ENCODE measurements at places on chromosomes 16 and 17.

DNA sequence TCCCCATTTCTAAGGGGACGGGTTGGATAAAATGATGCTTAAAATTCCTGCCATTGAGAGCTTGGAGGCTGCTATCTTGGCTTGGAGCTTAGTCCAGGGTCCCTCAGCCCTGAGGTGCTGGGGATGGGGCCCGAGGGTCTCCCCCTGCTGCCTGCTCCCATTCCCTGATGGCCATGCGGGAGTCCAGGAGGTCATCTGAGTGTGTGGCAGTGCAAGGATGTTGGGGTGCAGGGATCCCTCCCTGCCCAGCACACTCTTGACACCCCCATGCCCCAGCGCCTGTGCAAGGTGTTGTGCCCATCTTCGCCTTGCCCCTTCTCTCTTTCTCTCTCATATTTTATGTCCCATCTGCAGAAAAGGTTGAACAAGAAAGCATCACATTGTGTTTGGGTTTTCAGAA lies 90.4 kb downstream of the IRF8 start:
- no peak for DNase-seq

- no peak for DNase-seq
Observed at GRCh38 chr17:82461827-82462524, 3.4 kb downstream of the NARF start.

- no peak for DNase-seq
Observed at GRCh38 chr16:52078716-52079655, 468.0 kb downstream of the TOX3 start.

DNA sequence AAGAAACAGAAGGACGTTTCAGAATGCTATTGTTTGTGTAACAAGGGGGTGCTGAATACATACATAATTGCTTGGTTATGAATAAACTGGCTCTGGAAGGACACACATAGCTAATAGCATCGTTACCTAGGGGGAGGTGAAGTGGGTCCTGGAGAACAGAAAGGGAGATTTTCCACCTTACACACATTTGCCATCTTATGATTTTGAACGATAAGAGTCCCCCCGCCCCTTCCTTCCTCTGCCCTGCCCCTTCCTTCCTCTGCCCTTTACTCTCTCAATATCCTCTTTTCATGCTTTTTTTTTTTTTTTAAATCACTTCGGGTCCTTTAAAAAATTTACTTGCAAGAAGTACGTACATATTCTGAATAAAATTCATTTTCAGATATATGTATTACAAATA lies 902 bp upstream of the DHRS7B start:
- no peak for DNase-seq

GRCh38 chr16:20880867-20881502 lies 19.2 kb downstream of the DCUN1D3 start:
- DNase-seq: no peak

DNA sequence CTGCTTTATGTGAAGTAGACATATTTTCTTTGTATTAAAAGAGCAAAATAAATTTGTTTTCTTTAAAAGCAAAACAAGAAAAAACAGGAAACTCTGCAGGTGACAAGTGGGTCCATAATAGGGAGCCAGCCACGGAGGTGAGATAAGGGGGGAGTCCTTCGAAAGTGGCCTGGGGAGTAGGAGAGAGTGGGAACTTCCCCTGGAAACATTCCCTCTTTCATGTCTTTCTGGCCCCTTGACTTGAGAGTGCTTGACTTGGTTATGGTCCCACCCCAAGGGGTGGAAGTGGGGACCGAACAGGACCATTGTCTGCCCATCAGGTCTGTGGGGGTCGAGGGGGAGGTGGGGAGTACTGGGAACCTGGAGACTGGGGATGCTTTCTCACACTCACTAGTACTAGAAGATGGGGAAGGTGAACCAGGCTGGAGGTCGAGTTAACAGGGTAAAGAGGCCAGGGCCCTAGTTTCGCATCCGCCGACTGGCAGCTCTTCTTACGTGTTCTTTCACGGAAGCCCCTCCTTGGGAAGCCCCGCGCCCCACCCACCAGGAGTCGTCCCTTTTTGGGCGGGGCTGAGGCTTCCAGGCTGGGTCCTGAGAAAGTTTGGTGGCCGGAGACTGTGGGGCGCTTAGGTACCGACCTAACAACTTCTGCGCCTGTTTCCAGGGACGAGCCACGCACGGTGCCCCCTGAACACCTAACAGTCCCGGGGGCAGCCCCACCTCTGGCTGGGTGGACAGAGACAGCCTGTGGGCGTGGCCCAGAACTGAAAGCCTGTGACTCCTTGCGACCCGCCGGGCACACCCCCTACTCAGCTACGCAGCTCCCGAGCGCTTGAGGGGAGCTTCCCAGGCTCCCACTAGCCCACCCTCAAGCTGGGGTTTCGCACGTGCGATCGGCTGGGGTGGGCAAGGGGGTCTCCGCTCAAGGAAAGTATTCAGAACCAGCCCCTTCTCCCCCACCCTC lies 790 bp downstream of the TRADD start:
- peak; percentile 84 for DNase-seq

- DNase-seq: peak; percentile 70
Observed at GRCh38 chr16:89365044-89365467, 125.3 kb downstream of the ANKRD11 start.

DNA sequence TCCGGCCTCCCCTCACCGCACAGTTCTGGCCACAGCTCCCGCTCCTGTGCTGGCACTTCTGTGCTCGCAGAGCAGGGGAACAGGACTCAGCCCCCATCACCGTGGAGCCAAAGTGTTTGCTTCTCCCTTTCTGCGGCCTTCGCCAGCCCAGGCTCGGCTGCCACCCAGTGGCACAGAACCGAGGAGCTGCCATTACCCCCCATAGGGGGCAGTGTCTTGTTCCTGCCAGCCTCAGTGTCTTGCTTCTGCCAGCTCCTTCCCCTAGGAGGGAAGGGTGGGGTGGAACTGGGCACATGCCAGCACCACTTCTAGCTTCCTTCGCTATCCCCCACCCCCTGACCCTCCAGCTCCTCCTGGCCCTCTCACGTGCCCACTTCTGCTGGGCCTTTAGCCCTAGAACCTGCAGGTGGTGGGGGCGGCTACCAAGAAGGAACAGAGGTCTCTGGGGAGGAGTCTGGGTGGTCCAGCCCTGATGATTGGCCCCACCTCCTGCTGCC lies 645 bp upstream of the ELMO3 start:
- peak; percentile 56 for DNase-seq

- peak; percentile 42 for DNase-seq
Observed at GRCh38 chr17:10683853-10684252, 13.5 kb downstream of the SCO1 start.

GRCh38 chr17:5480962-5481361 lies 5.0 kb downstream of the DERL2 start:
- no peak for DNase-seq

DNA sequence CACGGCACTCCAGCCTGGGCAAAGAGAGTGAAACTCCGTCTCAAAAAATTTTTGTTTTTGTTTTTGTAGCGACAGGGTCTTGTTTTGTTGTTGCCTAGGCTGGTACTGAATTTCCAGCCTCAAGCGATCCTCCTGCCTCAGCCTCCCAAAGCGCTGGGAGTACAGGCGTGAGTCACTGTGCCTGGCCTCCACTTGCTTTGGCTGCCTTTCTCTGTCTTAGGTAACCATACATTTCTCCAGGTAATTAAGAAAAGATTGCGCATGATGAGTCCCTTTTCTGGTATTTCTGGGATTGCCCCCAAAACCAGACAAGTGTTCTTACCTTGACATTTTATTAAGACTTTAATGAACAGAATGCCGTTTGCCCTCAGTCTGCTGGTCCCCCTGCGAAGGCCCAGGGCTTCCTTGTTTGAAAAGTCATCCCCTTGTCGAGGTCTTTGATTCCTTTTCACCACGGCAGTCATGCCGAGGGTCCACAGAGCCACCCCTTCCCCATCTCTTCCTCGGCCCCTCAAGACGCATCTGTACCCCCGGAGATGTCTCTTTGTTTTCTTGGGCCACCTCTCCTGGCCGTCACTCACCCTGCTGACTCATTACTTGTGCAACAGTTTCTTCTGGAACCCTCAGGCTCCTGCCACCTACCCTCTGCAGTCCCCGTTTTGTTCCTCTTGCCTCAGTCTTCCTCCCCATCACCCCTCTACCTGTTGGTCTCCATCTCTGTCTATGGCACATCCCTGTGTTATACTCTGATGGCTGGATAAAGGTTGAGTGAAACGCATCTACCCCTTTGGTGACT lies 151.0 kb downstream of the SEC14L1 start:
- no peak for DNase-seq

DNA sequence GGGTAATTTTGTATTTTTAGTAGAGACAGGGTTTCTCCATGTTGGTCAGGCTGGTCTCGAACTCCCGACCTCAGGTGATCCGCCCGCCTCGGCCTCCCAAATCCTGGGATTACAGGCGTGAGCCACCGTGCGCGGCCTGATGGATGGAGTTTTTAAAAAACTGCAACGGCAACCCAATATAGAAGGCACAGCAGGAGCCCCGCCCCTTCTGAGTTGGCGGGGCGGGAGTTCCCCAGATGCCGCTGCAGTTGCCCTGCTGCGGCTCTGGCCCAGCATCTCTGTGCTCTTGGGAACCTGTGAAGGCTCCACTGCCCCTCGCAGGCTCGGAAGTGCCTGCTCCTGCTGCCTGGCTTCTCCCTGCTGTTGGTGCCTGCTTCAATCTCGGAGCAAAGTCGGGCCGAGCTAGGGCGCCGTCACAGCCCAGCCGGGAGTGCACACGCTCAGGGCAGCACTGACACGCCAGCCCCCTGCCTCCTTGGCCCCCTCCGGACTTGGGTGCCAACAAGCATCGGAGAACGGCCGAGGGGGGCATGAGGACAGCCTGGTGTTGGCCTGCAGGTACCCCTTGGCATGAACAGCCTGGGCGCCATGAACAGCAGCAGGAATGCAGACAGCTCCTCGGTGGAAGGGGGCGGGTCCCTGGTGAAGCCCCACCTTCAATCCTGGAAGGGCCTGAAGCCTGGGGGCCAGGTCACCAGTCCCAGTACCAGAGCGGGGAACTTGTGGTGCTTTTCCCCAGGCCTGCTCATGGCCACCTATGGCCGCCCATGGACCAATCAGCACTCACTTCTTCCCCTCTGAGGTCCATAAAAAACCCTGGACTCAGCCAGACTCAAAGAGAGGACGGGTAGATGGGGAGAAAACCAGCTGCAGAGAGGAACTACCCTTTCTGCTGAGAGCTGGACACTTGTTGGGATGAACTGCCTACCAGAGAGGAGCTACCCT lies 2.3 kb upstream of the NT5M start:
- peak; percentile 73 for DNase-seq

DNA sequence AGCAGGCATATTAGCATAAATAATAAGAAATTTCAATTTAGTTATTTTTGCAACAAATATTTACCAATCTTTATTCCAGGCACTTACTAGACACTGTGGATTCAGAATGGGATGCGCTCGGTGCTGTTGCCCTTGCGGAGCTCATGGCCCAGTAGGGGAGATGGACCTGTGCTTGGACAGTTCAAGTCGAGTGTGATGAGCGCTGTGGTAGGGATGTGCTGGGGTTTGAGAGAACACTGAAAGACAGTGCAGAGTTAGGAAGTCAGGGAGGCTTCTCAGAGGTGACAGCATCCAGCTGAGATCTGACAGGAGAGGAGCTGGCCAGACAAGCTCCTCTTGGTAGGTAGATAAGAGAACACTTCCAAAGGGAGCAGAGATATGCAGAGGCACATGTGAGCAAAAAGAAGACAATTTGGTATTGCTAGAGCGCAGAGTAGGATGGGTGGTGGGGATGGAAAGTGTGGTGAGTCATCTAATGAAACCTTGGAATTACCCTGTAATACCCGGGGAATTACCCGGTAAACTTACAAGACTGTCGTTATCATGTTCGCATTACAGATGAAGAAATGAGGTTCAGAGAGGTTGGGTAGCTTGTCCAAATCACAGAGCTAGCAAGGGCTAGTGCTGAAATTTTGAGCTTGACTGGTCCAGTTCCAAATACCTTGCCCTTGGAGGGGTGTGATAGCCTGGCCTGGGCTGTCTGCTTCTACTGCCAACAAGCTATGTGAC lies 298.1 kb upstream of the N4BP1 start:
- DNase-seq: peak; percentile 40

DNA sequence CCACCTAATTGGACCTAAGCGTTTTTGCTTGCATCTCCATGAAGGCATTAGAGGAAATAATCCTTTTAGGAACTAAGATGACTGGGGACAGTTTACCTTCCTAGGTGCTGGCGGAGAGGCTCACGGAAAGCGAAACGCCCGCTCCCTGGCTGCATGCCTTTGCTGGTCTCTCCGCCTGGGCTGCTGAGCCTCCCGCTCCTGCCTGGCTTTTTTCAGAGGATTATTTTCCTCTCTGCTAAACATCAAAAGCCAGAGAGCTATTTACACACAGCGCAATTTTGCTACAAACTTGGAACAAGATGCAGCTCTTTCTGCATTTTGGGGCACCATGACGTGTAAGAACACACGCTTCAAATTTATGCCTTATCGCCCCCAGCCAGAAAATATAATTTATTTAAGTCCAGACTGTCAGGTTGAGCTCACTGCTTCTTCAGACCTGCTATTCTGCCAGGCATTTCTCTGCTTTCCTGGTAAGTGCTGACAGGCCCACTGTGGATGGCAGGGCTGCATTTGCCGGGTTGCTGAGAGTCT lies 124.4 kb downstream of the SPACA3 start:
- no peak for DNase-seq

DNA sequence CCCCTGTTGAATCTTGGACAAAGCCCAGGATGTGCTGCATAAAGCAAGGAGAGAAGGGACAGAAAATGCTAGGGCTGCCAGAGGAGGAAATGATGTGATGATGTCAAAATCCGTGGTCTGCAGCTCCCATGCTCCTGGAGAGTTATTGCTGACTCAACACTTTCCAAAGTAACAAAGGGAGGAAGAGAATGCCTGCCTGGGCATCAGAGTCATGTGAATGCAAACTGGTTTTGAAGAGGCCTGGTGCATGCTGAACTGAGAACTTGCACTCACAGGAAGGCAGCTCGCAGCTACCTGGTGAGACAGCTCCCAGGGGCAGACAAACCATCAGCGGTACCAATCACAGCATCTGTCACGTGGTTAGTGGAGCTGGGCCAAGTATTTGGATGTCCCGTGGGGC lies 2.8 kb downstream of the MARVELD3 start:
- no peak for DNase-seq

GRCh38 chr17:46940692-46941404 lies 17.9 kb downstream of the GOSR2 start:
- DNase-seq: peak; percentile 81

DNA sequence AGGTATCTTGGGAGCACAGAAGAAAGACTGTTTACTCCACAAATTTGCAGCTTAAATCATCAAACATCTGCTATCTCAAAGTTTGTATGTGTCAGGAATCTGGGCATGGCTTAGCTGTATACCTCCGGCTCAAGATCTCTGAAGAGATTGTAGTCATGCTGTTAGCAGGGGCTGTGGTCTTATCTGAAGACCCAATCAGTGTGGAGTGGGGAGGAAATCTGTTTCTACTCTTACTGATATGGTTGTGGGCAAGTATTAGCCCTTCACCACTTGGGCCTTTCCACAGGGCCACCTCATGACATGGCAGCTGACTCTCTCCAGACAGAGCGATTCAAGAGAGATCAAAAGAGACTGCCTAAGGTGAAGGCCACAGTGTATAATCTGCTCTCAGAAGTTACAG lies 438.7 kb downstream of the KIF2B start:
- no peak for DNase-seq

DNA sequence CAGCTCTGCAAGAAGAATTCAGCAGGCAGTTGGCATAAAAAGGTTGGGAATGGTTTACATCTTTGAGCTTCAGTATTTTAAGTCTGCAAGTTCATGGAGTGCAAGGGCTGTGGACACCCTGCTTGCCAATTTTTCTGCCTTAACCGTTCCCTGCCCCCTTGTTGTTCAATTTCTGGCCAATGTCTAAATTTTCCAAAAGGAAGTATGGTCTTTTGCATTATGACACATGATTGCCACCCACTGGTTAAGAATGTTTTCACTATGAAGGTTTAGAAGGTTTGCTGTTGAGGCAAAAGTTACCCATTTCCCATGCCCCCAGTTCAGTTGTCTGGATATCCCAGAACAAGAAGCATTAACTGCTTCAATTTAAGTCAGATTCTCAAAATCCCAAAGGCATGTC lies 441.9 kb downstream of the CDH13 start:
- DNase-seq: no peak
